Peyer's patch (tissue), 4 donors: ENCODE measurements at places on chromosomes 4 and X. TPM values are rescaled to one million over a fixed set of nuclear protein-coding genes. Genes with fewer than 3 reads are reported as not detected.

Gene ZAR1
- not detected for total RNA-seq

Gene IQCM
- not detected for total RNA-seq

- no peak overlapping the region for H3K4me3 ChIP-seq
- no peak overlapping the region for H3K27ac ChIP-seq
- H3K27me3 ChIP-seq, result no peaks in the 10 kb centered on the region
Measured at GRCh38 chr4:7189475-7190277, 2.7 kb upstream of the SORCS2 start.

Gene TBC1D9
- 79.2 TPM for total RNA-seq

DNA sequence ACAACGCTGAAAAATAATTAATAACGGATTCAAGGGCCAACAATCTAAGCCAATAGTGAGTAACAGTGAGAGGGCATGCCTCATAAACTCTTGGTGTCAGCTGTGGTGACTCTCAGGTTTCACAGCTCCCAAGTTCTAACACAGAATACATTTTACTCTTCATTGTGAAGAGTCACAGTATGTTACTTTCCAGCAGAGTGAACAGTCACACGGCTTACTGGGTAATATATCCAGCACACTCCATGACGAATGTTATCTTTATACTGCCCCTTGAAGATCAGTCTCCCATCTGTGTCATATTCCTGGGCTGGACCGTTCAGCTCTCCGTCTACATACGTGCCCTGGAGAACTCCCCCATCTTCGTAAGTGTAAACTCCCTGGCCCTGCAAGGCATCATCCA is 23.1 kb downstream of the SETD7 start:
- no peaks in the 10 kb centered on the region for H3K4me1 ChIP-seq
- no peaks in the 10 kb centered on the region for H3K36me3 ChIP-seq
- DNase-seq, result no peak
- H3K4me3 ChIP-seq, result no peak overlapping the region
- H3K27ac ChIP-seq, result no peak overlapping the region

Gene ATOH1
- total RNA-seq, result 40.3 TPM

GRCh38 chr4:70392057-70392776 is 5.5 kb upstream of the OPRPN start:
- H3K27ac ChIP-seq, result no peak overlapping the region
- DNase-seq, result no peak
- no peaks in the 10 kb centered on the region for H3K27me3 ChIP-seq
- H3K36me3 ChIP-seq, result no peaks in the 10 kb centered on the region
- H3K4me1 ChIP-seq, result no peaks in the 10 kb centered on the region

DNA sequence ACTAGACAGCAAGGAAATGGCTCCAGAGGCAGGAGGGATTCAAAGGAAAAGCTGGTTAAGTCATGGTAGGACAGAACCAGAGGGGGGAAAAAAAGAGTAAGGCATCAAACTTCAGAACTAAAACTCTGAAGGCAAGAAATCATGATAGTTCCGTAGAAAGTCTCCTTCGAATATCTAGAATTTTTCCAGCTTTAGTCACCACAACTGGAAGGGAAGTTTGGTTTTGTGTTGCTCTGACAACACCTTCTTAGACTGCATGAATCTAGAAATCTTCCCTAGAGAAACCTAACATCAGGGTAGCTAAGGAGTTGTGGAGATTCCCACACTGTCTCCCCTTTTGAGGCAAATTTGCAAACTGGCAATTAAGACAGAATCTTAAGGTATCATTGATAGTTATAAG is 33.7 kb downstream of the AMMECR1 start:
- no peak overlapping the region for H3K27ac ChIP-seq
- DNase-seq, result no peak
- no peaks in the 10 kb centered on the region for H3K4me1 ChIP-seq
- no peaks in the 10 kb centered on the region for H3K27me3 ChIP-seq

DNA sequence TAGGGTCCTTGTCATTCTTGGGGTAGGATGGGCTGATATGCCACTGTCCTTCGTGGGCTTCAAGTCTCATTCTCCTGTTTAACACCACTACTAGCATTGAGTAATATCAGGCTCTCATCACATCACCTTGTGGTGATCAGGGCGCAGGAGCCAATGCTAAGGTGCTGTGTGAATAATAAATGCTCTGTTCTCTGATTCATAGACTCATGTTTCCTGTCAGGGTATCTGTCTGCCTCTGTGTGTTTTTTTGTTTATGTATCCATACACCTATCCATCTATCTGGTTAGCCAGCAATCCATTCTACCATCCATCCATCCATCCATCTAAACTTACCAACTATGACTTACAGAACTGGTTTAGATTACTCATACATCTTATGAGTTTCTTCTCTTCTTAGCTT is 525.1 kb upstream of the ATOH1 start:
- H3K4me3 ChIP-seq, result no peak overlapping the region
- H3K27ac ChIP-seq, result no peak overlapping the region
- H3K4me1 ChIP-seq, result no peaks in the 10 kb centered on the region
- no peaks in the 10 kb centered on the region for H3K36me3 ChIP-seq
- DNase-seq, result no peak
- H3K27me3 ChIP-seq, result no peaks in the 10 kb centered on the region

DNA sequence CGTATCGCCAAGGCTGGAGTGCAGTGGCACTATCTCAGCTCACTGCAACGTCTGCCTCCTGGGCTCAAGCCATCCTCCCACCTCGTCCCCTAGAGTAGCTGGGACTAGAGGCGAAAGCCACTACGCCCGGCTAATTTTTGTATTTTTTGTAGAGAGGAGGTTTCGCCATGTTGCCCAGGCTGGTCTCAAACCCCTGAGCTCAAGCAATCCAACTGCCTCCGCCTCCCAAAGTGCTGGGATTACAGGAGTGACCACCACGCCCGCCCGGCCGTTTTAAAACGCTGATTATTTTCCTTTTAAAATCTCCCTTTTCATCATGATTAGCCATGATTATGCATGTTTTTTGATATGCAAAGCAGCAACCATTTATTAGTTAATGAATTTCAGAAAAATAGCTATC is 2.2 kb downstream of the N4BP2 start:
- no peaks in the 10 kb centered on the region for H3K36me3 ChIP-seq
- no peaks in the 10 kb centered on the region for H3K27me3 ChIP-seq
- no peak overlapping the region for H3K27ac ChIP-seq
- peaks cover 6% of the 10 kb centered on the region for H3K4me1 ChIP-seq

- no peaks in the 10 kb centered on the region for H3K27me3 ChIP-seq
- no peaks in the 10 kb centered on the region for H3K36me3 ChIP-seq
- no peaks in the 10 kb centered on the region for H3K4me1 ChIP-seq
- DNase-seq, result no peak
Measured at GRCh38 chr4:169070071-169070894, 60.2 kb upstream of the CBR4 start.

DNA sequence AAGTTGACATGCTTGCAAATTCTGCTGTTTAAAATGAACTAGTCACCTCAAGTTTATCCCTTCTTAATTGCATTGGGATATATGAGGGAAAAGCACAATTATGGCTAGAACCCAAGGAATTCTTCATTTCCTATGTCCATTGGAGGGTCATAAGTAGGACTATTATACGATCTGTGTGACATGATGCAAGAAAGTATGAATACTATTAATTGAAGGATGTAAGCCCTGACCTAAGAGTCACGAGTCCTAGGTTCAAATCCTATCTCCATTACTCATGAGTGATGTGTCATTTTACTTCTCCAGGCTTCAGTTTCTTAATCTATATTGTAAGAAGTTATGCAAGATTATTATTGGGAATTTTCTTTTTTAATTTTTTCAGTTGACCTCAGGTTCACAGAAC is 542.9 kb upstream of the GRIA3 start:
- no peaks in the 10 kb centered on the region for H3K36me3 ChIP-seq
- no peaks in the 10 kb centered on the region for H3K27me3 ChIP-seq
- H3K4me1 ChIP-seq, result no peaks in the 10 kb centered on the region
- H3K27ac ChIP-seq, result no peak overlapping the region
- no peak overlapping the region for H3K4me3 ChIP-seq
- no peak for DNase-seq

DNA sequence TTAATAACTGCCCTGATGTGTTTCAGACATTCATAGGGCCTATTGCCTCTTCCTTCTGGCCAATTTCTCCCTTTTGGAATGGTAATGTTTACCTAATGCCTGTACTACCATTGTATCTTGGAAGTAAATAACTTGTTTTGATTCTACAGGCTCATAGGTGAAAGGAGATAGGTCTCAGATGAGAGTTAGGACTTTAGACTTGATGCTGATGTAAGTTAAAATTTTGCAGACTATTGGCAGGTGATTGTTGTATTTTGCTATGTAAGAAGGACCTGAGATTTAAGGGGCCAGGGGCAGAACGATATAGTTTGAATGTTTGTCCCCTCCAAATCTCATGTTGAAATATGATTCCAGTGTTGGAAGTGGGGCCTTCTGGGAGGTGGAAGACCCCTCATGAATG is 215.5 kb downstream of the SLC39A8 start:
- H3K4me3 ChIP-seq, result no peak overlapping the region
- DNase-seq, result no peak
- H3K4me1 ChIP-seq, result no peaks in the 10 kb centered on the region
- H3K27me3 ChIP-seq, result no peaks in the 10 kb centered on the region

DNA sequence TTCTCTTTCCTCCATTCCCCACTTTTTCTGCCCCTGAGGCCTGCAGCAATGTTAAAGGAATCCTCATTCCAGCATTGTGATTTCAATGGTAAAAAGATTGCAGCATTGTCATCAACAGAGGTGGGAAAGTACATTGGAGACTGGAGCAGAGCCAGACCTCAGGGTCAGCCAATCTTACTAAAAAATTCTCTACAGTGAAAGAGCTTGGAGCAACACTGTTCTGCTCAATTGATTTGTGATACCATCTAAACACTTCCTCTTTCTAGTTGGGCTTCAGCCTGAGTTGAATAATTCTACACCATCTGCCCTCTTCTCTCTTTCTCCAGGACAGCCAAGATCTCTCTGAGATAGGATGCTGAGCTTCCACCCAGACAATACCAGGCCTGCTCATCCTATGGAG is 176.5 kb downstream of the AR start:
- H3K4me3 ChIP-seq, result no peak overlapping the region
- no peaks in the 10 kb centered on the region for H3K36me3 ChIP-seq
- no peaks in the 10 kb centered on the region for H3K27me3 ChIP-seq
- no peak overlapping the region for H3K27ac ChIP-seq
- no peaks in the 10 kb centered on the region for H3K4me1 ChIP-seq
- DNase-seq, result no peak

Gene GAGE12H
- total RNA-seq, result not detected

Gene MAGEA4
- total RNA-seq, result not detected

- no peaks in the 10 kb centered on the region for H3K27me3 ChIP-seq
- H3K4me1 ChIP-seq, result no peaks in the 10 kb centered on the region
- no peaks in the 10 kb centered on the region for H3K36me3 ChIP-seq
- H3K4me3 ChIP-seq, result no peak overlapping the region
- no peak for DNase-seq
- H3K27ac ChIP-seq, result no peak overlapping the region
Measured at GRCh38 chrX:21989384-21989783, 42.7 kb upstream of the PHEX start.

Gene DUSP21
- total RNA-seq, result not detected

DNA sequence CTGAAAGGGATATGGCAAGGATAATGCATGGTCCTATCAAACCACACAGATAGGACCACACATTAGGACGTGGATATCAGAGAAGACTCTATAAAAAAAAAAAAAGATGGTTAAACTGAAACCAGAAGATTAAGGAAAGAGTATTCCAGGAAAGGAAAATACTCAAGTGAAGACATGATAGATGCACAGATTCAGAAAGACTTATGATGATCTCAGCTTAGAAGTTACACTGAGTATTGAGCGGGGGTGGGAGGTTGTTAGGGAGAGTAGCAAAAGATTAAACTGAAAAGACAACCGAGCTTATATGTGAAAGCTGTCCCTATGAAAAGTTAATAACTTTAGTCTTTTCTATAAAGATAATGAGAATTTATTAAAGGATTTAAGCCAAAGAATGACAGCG is 211.0 kb upstream of the EMCN start:
- H3K27me3 ChIP-seq, result no peaks in the 10 kb centered on the region
- DNase-seq, result no peak
- H3K4me3 ChIP-seq, result no peak overlapping the region
- H3K4me1 ChIP-seq, result no peaks in the 10 kb centered on the region
- no peak overlapping the region for H3K27ac ChIP-seq

- no peaks in the 10 kb centered on the region for H3K4me1 ChIP-seq
- no peaks in the 10 kb centered on the region for H3K27me3 ChIP-seq
- no peak overlapping the region for H3K4me3 ChIP-seq
- H3K27ac ChIP-seq, result no peak overlapping the region
- H3K36me3 ChIP-seq, result no peaks in the 10 kb centered on the region
- DNase-seq, result no peak
Measured at GRCh38 chr4:122876456-122876855, 45.9 kb downstream of the NUDT6 start.

Gene JCHAIN
- total RNA-seq, result 77.5 TPM

DNA sequence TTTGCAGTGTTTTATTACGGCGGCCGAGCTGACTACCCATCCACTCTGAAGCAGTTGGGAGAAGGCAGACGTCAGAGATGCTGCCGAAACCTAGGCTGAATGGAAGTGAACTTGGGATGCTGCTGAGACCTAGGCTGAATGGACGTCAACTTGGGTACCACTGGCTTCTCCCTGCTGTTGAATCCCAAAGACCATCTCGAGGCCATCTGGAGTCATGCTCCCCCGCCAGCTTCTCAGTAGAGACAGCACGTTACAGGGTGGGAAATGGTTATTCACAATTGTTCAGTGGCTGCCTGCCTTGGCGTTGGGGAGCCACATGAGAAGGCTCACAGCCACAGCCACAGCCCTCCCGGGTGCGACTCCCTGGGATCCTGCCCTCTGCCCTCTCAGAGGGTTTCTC is 40.9 kb downstream of the P2RY8 start:
- H3K36me3 ChIP-seq, result no peaks in the 10 kb centered on the region
- no peak for DNase-seq
- H3K27ac ChIP-seq, result no peak overlapping the region
- peaks cover 5% of the 10 kb centered on the region for H3K4me1 ChIP-seq
- H3K27me3 ChIP-seq, result no peaks in the 10 kb centered on the region

Gene APOO
- total RNA-seq, result 12.1 TPM

- DNase-seq, result no peak
- H3K27me3 ChIP-seq, result no peaks in the 10 kb centered on the region
- no peak overlapping the region for H3K4me3 ChIP-seq
Measured at GRCh38 chrX:132877954-132878536, 80.4 kb downstream of the HS6ST2 start.

Gene BTC
- total RNA-seq, result 0.83 TPM

- DNase-seq, result no peak
- no peaks in the 10 kb centered on the region for H3K27me3 ChIP-seq
- H3K4me1 ChIP-seq, result no peaks in the 10 kb centered on the region
- H3K36me3 ChIP-seq, result no peaks in the 10 kb centered on the region
- H3K4me3 ChIP-seq, result no peak overlapping the region
Measured at GRCh38 chr4:81505004-81505598, 33.4 kb upstream of the RASGEF1B start.

DNA sequence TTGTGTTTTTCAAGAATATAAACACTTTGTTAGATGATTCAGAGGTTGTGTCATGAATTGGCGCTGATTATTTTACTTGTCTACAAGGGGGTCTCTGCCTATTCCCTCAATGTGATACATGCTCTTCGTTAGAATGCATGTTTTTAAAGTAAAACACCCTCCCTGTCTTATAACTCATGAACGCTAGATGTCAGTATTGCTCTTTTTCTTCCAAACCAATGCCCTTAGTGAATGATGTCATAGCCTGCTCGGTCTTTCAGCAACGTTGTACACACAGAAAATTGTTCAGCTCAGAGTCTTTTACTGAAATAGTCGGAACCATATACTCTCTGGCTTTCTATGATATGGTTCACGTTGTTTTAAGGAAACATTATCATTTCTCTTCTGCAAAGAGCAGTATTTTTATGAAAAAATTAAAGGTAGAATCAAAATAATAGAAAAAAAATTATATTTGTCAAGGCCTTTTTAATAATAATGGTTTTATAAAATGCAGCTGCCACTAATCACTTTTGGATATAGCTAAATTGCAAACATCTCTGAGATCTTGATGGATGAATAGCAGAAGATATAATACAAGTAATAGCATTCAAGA is 292.9 kb downstream of the TLL1 start:
- H3K27me3 ChIP-seq, result no peaks in the 10 kb centered on the region
- H3K4me3 ChIP-seq, result no peak overlapping the region
- DNase-seq, result no peak
- no peak overlapping the region for H3K27ac ChIP-seq
- H3K36me3 ChIP-seq, result no peaks in the 10 kb centered on the region
- H3K4me1 ChIP-seq, result no peaks in the 10 kb centered on the region
